ENCODE measurements at places on chromosomes 11 and 22.

DNA sequence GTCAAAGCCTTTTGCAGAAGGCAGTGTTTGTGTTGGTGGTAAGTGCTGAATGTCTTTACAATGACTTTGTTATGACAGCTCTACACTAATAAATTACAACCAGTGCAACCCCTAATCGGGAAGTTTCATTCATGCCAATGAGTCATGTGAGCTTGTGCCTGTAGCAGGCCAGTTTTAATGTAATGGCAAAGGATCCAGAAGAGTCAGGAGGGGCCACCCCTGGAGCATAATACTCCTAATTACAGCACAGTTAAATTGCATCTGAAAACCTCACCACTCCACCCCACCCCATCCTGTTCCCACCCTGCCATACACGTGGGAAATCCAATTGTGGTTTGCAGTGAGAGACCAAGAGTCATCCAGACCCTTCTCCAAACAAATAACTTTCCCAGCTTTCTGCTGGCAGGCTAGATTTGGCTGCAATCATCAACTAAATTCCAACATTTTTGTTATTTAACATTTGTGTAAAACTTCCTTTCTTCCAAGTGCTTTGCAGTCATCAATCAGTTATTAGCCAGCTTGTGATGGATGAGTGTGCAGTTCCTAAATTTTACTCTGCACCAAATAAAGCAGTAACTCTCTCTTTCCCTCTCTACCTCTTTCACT lies 277.3 kb upstream of the FAT3 start:
- no peak for DNase-seq

DNA sequence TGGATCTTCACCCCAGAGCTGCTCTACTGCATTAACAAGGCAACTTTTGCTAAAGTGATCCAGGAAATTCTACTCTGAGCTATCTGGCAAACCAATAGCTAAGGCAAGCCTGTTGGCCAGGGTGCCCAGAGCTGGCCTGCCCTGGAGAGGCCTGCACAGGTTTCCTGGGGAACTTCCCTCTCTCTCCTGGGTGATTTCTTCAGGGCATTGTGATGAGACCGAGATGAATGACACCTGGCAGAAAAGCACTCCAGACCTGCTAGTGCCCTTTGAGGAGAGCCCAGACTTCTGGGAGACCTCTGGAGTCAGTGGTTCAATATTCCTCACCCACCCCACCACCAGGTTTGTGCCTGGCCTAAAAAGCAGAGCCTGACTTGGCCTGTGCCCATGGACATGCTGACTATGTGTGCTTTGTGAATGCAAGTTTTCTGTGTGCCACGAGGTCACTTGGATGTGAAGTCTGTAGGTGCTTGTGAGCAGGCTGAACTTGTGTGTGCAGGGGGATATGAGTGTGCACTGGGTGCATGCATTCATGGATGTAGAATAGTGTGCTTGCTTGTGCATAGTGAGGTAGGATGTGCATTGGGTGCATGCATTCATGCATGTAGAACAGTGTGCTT lies 4.4 kb upstream of the APLNR start:
- DNase-seq: no peak

- DNase-seq: no peak
These were observed 1.9 kb downstream of the MMP8 start for GRCh38 chr11:102722821-102723220.

GRCh38 chr22:22196018-22196533 lies 48.5 kb upstream of the VPREB1 start:
- no peak for DNase-seq

- no peak for DNase-seq
These were observed 47.0 kb downstream of the SBF2 start for GRCh38 chr11:10247011-10247410.

GRCh38 chr11:68269414-68270081 lies 2.2 kb downstream of the C11orf24 start:
- no peak for DNase-seq

DNA sequence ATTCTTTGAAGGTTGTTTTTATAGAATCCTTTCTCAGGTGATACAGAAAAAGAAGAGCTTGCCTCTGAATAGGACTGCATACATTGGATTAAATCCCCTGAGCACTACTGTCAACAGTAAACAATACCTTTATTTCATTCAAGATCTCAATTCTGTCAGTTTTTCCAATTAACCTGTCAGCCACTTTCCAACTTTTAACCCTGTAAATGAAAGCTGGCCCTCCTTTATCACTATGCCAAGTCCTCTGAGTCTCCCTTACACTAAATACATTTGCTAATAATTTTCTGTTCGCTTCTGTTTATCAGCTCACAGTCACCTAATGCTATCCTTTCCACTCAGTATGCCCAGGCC lies 213.7 kb upstream of the ARHGAP42 start:
- DNase-seq: no peak

DNA sequence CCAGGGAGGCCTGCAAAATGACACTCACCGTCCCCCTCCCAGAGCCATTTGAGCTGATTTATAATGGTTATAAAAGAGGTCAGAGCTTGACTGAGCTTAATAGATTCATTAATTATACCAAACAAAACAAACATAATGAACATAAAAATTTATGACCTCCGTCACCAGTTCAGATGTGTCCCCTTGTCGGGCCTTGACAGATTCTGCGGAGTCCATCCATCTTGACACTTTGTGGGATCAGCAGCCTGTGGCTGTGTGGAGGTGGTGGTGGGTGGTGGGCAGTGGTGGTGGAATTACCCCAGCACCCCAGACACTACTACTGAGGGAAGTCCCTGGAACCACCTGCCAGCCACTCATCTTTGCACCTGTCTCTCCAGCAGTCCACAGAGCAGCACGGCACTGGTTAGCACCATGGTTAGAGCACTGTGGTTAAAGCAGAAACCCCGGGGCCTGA lies 83.5 kb downstream of the DSCAML1 start:
- no peak for DNase-seq

GRCh38 chr11:104404231-104405175 lies 240.6 kb upstream of the PDGFD start:
- no peak for DNase-seq

GRCh38 chr11:18371279-18371678 lies 23.1 kb upstream of the LDHA start:
- DNase-seq: no peak

GRCh38 chr22:37560608-37561211 lies 430 bp downstream of the CDC42EP1 start:
- no peak for DNase-seq

DNA sequence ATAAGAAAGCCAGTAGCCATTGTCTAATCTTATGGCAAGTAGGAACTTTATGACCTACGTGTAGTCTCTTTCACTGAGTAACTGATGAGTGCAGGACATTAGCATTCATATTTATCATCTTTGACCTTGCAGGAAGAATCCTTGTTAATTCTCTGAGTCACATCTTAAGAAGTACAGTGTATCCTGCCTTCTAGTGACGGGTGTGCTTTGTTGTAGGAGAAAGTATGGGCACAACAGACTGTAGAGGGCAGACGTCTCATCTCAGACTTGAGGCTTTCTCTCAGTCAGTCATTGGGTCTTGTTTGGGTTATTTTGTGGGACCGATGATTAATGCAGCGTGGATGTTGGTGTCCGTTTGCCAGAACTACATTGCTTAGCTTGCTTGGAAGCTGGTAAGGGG lies 6.8 kb downstream of the RNF214 start:
- DNase-seq: no peak

- DNase-seq: no peak
These were observed 164.7 kb upstream of the GUCY1A2 start for GRCh38 chr11:107182978-107183377.

GRCh38 chr11:959608-960007 lies 33.9 kb downstream of the AP2A2 start:
- no peak for DNase-seq

GRCh38 chr11:66676931-66677598 lies 622 bp downstream of the RBM4B start:
- DNase-seq: no peak

Data from stimulated activated CD8-positive, alpha-beta memory T cell treated with anti-CD3 and anti-CD28 coated beads, Interleukin-7, amount 100 ng/mL, for 1 hour (primary cell).